Cortex of kidney (tissue), 1 donor: ENCODE measurements at places on chromosomes 12 and 14.

DNA sequence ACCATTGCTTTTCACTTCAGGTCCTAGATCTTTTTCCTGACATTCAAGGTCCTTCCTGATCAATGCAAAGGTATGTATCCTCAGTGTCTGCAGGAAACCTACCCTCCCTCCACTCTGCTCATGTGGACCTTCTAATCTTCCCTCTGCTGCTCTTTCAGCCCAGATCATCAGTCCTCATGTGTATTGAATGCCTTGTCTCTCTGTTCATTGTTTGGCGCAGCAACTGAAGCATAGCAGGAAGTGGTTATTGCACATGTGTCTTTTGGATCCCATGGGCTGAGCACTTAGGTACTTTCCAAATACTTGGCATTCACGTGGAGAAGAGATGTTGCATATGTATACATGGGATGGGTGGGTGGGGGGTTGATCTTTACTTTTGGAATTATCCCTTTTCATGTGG is 4.3 kb upstream of the NIN start:
- no peak for DNase-seq

GRCh38 chr12:122161682-122162081 is 12.3 kb downstream of the IL31 start:
- DNase-seq = no peak

DNA sequence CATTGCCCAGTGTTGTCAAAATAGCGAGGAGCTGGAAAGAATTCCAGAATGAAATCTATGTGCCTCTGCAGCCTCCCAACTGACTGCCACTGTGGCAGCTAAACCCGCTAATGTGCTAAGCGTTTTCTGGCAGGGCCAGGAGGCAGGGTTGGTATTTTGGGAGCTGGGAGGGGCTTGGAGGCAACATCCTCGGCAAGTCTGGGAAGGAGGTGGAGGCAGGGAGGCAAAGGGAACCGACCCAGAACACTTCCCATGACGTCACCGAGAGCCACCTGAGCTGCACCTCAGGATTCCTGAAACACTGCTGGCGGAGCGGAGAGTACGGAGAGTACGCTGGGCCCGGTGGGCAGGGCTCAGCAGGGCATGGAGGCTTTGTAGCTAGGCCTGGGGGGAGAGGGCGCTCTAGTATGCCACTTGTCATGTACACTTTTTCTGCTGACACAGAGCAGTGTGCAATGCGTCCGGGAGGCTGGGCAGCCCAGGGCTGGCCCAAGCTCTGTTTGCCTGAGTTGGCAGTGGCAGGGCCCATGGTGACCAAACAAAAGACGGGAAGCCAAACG is 81.5 kb downstream of the DPF3 start:
- no peak for DNase-seq

DNA sequence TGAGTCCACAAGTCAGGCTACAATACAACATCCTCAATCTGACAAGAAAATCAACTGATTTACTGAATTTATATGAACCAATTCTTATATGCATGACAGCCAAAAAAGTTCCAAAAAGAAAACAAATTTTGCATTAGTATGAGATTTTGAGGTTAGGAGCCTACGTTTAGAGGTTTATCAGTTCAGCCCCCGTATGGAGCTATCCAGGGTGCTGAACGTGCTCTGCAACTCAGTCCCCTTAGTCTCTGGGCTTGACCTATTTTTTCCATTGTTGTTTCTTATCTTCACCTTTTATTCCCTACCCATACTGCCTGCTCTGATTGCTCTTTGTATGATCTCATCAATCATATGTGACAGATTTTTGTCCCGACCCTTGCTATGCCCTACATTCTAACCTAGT is 693.0 kb downstream of the NRXN3 start:
- DNase-seq = no peak

GRCh38 chr12:20423557-20423956 is 55.2 kb downstream of the PDE3A start:
- no peak for DNase-seq

DNA sequence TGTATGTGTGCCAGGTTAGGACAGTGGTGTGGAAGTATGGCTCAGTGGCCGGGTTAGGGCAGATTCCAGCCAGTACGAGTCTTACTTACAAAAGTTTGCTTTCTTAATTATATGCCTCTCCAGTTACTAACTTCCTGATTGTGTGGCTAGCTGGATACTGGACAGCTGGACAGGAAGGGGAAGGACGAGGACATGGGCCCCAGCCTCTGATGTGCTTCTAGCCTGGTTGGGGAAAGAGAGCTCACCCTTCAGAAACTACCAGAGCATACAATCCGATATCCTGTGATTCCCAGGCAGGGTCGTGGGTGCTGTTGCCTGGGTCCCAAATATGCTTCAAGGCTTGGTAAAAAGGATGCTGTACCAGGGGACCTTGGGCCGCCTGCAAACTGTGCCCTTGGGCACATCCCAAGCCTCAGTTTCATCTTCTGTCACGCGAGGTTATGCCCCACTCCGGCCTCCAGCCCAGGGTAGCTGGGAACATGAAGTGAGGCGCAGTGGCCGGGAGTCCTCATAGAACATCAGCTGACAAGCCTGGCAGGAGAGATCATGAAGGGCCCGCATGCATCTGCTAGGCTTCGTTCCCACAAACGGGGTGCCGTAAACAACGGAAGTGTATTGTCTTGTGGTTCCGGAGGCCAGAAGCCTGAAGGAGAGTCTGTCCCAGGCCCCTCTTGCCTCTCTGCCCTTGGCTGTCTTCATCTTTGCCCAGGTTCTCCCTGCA is 23.2 kb upstream of the RIN3 start:
- DNase-seq = no peak

DNA sequence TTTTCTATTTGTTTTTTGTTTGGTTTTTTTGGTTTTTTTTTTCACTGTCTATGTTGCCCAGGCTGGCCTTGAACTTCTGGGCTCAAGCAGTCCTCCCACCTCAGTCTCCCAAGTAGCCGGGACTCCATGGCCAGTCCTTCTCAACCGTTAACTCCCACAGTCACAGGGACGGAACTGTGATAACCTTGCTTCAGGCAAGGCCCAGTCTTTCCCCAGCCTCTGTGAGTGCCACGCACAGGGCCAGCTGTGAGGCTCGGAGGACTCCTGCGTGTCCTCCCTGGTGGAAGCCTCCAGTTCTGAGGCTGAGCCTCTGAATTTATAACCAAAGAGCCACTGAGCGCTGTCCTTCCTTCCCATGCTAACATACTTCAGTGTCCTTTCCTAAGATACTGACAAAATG is 23.7 kb downstream of the PSMC1 start:
- no peak for DNase-seq

- no peak for DNase-seq
These were observed 370.7 kb downstream of the TMTC2 start for GRCh38 chr12:83057436-83057835.

GRCh38 chr14:56417173-56417572 is 162.4 kb upstream of the TMEM260 start:
- DNase-seq = no peak

DNA sequence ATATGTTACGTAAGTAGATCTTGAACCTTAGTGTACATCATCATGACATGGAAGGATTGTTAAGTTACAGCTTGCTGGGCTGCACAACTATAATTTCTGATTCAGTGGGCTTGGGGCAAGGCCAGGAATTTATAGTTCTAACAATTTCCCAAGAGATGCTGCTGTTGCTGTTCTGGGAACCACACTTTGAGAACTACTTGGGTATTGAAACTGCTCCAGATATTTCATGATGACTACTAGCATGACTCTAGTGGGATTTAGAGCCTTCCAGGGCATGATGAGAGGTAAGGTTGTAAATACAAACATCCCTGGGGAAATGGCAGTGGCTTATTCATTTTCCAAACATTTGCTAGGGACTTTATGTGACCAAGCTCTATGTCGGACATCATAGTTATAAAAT is 904.8 kb upstream of the SEL1L start:
- no peak for DNase-seq

- DNase-seq = no peak
These were observed 196.6 kb upstream of the DCN start for GRCh38 chr12:91379051-91379775.

- no peak for DNase-seq
These were observed 1.4 kb upstream of the ASIC1 start for GRCh38 chr12:50055831-50056638.

DNA sequence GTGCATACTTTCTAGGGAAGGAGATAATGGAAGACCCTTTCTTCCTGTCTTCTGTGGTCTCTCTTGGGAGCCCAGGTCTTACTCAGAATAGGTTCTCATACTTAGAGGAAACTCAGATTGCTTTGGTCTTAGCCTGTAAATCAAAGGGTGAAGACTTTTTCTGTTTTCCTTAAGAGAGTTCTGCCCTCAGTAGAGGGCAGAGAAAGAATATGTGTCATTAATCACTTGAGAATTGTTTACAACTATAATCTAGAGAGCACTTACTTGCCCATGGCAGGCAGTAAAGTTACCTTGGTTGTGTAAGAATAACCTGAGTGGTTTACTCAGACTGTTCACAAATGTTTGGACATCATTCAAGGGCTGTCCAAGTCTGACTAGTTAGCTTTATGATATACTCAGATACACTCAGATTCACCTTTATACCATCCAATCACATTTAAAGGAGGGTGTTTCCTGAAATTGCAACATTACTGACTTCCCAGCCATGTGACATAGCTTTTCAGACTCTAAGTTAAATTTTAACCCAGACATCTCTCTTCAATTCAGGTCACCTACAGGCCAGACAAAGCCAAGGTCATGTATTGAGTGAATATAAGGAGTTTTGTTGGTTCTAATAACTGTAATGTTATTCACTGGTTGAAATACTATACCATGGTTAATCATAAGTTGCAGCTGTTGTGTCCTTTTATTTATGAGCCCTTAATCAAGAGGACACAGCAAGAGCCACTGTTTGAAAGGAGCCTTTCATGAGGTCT is 372.2 kb downstream of the RAD51B start:
- no peak for DNase-seq

GRCh38 chr12:76272287-76272686 is 75.9 kb downstream of the BBS10 start:
- DNase-seq = no peak

DNA sequence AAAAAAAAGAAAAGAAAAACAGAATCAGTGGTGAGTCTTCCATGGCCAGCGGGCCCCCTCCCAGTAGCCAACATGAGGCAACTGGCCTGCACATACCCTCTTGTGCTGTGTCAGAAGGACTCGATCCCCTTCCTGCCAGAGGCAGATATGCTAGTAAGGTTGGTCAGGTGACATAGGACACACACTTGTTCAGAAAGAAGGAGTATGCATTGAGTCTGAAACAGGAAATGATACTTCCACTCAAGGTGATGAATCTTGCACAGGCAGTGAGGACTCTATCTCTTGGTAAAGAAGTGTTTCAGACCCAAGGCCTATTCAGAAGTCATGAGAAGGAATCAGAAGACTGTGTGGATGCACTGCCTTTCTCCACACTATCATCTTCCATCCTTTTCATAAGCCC is 269.7 kb upstream of the FAR2 start:
- DNase-seq = no peak

DNA sequence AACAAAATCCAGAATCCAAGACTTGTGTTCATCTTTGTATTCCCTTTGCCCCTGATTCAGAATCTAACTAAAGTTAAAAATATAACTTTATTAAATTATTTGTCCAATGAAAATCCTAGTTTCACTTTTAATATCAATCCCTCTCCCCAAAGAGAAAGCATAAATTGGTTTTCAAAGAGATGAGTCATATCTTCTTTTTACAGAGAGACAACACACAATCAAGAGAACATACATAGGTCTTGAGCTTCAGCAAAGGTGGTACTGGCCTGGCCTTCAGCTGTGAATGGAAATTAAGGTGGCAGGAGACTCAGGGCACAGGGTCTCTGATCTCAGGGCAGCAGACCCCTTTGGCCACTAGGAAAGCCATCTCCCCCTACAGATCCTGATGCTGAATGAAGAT is 4.3 kb upstream of the ASCL1 start:
- DNase-seq = no peak

DNA sequence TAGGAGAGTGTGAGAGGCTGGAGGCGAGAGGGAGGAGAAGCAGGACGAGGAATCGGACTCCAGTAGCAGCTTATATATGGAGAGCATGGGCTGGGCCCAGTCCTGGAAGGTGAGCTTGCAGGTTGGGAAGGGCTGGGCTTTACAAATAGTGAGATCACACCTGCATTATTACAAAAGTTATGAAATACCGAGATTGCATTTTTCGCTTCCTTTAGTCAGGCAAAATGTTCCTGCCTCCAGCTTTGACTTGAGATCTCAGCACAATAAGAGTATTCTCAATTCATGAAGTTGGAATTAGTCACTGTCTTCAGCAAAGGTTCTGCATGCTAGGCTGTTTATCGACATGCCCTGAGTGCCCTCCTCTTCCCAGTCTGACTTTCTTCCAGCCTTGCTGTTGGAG is at the start of gene KRT6B:
Gene KRT6B (minus strand): TSS at position 46 of the 400 bp plus-strand sequence. CDS start 68 bp downstream, outside the sequence.
- no peak for DNase-seq

DNA sequence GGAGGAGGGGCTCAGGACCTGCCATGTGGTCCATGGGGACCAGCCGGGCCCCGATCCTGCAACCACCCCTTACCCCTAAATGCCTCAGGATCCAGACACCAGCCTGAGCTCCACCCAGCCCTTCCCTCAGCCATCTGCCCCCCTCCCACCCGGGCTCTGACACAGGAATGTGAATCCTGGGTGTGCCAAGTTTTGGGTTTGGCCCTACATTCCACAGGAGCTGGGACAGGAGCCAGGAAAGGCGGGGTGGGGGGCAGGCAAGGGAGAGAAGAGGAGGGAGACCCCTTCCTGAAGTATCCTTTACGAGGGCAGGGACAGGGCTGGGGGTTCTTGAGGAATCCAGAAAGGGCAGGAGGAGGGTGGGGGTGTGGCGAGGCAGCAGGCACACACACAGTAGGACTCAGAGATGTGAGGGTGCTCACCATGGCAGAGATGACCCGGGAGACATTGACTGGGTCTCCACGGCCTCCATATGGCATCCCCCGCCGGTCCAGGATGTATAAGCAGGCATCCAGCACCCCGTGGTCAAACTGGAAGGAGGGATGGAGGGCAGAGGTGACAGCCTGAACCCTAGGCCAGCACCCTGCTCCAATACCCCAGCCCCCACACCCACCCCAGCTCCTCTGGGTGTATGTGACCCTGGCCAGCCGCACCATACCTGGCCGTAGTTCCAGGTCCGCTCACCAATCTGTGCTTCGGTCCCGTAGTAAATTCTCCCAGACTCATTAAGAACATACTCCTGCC is 3.5 kb downstream of the TGM1 start:
- DNase-seq = no peak

- DNase-seq = no peak
These were observed 8.0 kb upstream of the NT5DC3 start for GRCh38 chr12:103848917-103849491.

DNA sequence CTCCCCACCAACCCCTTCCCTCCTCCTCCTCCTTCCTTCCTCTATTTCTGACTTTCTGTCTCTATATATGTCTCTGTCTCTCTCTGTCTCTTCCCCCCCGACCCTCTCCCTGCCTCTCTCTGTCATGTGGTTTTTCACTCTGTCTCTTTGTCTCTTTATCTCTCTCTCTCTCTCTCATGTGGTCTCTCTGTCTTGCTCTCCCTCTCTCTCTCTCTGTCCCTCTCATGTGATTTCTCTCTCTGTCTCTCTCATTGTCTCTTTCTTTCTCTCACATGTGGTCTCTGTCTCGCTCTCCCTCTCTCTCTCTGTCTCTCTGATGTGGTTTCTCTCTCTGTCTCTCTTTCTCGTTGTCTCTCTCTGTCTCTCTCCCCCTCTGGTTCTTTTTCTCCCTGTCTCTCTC is 59.3 kb downstream of the PHETA1 start:
- DNase-seq = no peak
